ENCODE measurements at places on chromosomes 12 and 14.

- DNase-seq: no peak
Measured at GRCh38 chr14:24207104-24207551, 1.6 kb downstream of the TSSK4 start.

DNA sequence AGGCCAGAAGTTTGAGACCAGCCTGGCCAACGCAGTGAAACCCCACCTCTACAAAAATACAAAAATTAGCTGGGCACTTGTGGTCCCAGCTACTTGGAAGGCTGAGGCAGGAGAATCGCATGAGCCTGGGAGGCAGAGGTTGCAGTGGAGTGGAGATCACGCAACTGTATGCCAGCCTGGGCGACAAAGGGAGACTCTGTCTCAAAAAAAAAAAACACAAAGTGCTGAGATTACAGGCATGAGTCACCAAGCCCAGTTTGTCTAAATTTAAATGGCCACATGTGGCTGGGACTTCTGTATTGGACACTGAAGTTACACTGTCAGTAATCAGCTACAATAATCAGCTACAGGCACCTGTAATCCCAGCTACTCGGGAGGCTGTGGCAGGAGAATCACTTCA is 100.9 kb upstream of the AEBP2 start:
- no peak for DNase-seq

DNA sequence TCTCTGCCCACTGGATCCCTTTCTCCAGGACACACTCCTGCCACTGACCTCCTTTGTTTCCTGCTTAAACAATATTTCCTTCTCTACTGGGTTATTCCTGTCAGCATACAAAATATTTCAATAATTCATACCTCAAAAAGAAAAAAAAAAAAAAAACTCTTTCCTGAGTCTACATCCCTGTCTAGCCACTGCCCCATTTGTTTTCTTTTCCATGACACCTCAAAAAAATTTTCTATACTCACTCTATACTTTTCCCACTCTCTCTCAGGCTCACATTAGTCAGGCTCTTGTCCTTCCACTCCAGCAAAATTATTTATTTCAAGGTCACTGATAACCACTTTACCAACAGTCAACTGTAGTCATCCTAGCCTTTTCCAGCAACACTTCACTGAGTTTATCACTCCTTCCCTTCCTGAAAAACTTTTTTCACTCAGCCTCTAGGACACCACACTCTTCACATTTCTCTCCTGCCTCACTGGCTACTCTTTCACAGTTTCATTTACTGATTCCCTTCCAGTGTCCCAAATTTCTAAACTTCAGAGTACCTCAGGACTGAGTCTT is 29.4 kb upstream of the GXYLT1 start:
- DNase-seq: no peak

DNA sequence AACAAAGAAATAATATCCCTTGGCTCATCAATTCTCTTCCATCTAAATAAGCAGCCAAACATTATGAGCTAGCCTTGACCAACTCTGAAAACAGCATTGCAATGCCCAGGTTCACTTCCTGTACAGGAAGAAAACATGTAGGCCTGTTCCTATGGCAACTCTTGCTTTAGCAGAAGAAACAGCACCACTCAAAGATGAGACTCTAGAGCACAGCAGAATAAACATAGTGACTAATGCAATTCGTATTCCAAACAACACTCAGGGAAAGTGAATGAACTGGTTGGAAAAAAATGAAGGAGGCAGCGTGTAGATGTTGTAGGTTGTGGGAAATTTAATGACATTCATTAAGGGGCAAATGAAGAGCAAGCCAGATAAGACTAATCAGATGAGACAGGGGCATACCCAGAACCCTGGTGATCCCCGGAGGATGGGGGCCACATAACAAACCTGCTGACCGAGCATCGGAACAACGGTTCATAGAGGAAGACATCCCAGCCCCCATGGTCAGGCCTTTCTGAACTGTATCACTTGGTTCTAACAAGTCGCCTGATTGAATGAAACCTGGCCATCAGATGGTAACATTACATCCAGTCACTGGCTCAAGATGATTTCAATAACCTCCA is 9.0 kb downstream of the ARHGDIB start:
- DNase-seq: peak; percentile 43

DNA sequence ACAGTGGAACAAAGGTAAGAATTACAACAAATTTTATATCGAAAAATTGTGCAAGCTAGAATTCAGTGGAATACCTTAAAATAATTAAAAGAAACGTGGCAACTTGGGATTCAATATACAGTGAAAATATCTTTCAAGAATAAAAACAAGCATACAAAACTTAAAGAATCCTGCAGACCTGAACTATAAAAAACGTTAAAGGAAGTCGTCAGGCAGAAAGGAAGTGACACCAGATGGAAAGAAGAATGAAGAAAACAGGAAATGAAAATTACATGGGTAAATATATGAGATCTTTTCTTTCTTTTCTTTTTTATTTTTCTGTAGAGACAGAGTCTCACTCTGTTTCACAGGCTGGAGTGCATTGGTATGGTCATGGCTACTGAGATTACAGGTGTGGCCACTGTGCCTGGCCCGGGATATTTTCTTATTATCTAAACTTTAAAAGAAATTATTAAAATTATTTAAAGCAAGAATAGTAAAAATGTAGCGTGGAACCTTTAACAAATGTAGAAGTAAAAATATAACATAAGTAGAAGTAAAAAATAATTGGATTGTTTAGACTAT is 4.7 kb downstream of the MGP start:
- no peak for DNase-seq

DNA sequence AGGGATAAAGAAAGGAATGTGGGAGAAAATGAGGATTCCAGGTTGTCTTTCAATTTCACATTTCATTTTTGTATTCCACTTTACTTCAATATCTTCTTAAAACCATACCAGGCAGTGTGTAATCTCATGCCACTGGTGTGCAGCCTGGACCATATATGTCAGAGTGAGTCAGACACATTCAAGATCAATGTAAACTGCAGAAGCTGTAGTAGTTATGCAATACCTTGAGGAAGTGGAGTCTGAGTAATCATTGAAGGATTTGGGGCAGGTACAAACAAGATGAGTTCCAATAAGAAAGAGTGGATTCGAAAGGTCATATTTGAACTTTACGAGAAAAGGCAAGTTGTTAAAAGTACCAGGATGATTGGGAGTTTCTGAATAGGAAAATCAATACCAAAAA is 14.1 kb downstream of the PLCZ1 start:
- DNase-seq: no peak

DNA sequence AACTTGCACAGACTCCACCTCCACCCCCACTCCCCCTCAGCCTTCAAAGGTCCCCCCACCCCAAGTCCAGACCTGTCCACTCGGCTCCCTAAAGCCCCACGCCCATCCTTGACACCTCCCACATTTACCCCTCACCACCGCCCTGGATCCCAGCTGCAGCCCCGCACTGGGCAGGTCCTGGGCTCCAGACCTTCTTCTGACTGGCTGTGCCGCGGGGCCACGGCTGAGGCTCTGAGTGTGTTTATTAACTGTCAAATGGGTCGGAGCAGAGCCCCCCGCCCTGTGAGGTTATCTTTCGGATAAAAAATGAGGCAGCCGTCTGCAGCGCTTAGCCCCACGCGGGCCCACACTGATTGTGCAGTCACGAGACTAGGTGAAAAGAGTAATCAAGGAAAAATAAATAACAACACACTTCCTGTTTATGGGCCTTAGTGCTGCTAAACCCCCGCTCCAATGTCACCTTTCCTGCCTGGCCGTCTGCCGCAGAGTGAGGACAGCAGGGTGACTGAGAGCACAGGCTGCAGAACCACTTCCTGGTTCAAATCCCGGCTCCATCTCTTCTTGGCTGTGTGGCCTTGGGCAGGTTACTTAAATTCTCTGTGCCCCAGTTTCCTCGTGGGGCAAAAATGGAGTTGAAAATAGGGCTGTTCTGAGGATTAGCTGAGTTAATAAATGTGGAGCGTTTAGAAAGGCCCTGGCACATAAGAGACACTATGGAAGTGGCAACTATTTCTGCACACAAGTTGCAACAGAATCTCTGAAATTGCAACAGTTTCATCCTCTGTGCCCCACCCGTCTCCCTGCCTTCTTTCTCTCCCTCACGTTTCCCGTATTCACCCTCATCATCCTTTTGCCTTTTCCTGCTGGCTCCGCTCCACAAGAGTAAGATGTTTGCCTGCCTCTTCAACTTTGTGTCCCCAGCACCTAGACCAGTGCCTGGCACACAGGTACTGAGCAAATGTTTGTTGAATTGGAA is 9.4 kb downstream of the SETD1B start:
- no peak for DNase-seq

DNA sequence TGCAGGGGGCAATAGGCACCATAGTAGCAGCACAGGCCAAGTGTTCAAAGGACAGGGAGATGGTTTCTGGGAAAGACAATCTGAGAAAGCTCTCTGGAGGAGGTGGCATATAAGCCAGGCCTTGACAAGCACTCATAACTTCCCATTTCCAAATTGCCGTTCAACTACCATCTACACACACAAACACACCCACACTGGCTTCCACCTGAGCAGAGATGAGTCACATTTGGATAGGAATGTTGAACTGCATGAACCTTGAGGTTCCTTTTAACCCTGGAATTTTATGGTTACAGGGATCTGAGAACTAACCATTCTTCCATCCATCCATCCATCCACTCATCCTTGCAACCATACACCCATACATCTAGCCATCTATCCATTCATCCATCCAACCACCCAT is 86.6 kb downstream of the KSR2 start:
- DNase-seq: no peak

DNA sequence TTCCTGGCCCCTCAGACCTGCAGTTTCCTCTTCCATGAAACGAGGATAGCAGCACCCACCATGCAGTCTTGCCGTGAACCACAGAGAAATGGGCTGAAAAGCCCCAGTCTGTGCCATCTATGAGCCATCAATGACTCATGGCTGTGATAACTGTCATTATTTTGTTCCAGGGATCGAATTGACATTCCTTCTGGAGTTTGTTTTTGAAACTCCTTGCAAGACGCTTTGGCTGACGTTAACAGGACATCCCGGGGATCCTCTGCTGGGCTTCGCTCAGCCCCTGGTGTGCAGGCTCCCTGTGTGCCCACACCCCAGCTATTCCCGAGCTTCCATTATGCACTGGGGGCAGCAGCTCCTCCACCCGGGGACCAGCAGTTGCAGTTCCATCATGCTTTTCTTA is 33.8 kb downstream of the MMAB start:
- DNase-seq: no peak

- DNase-seq: no peak
Measured at GRCh38 chr14:56581041-56581727, 1.6 kb downstream of the TMEM260 start.

- DNase-seq: no peak
Measured at GRCh38 chr12:39426636-39427240, 16.2 kb downstream of the KIF21A start.

- DNase-seq: no peak
Measured at GRCh38 chr12:46941981-46942380, 116.2 kb upstream of the SLC38A4 start.

DNA sequence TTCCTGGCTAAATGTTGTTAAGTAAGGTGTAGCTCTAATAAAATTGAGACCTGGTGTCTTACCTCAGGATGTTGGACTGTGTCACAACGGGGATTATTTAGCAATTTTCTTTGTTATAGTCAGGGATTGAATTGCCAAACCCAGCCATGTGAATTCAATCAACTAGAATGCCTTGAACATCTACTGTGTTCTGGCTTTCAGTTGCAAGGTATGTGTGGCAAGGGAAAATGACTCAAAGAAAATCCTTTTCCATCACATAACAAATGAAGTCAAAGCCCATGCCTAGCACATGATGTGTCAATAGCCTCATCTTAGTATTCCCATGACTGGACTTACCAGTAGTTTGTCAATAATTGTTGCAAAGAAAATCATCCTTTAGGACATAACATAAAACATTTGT is 519.8 kb upstream of the FLRT2 start:
- no peak for DNase-seq

- no peak for DNase-seq
Measured at GRCh38 chr12:47875746-47876439, 28.9 kb downstream of the VDR start.

- DNase-seq: no peak
Measured at GRCh38 chr14:92400579-92401444, 77.8 kb downstream of the SLC24A4 start.

- no peak for DNase-seq
Measured at GRCh38 chr12:90275088-90275487, 566.5 kb upstream of the ATP2B1 start.

GRCh38 chr12:57868851-57869268 is 22.3 kb upstream of the CTDSP2 start:
- no peak for DNase-seq

- no peak for DNase-seq
Measured at GRCh38 chr14:89959853-89960445, 4.2 kb downstream of the TDP1 start.

DNA sequence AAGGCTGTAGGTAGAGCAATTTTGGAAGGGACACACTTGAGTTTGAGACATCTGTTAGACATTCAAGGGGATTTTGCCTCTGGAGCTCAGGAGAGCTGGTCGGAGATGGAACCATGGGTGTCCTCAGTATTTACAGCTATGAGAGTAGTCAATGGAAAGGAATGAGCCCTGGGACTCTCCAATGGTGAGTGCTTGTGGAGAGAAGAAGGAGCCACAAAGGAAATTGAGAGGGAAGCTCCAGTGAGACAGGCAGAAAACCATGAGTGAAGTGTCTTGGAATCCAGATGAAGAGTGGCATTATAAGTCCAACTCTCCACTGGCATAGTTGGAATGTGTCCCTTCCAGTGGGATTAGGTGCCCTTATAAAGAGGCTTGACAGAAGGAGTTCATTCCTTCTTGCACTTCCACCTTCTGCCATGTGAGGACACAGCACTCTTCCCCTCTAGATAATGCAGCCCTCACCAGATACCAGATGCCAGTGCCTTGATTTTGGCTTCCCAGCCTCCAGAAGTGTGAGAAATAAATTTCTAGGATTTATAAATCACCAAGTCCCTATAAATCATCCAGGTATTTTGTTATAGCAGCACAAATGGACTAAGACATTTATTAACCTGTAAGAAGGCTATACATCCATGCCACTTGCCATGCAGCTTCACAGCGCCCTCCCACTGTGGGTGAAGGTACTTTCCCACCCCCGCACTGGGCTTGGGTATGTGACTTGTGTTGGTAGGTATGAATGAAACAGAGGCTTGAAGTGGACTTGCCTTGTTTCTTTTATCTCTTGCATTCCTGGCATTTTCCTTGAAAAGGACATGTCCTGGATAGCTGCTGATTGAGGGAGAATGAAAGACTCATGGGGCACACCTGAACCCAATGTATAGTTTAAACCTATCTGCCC is 27.3 kb downstream of the LLPH start:
- no peak for DNase-seq

DNA sequence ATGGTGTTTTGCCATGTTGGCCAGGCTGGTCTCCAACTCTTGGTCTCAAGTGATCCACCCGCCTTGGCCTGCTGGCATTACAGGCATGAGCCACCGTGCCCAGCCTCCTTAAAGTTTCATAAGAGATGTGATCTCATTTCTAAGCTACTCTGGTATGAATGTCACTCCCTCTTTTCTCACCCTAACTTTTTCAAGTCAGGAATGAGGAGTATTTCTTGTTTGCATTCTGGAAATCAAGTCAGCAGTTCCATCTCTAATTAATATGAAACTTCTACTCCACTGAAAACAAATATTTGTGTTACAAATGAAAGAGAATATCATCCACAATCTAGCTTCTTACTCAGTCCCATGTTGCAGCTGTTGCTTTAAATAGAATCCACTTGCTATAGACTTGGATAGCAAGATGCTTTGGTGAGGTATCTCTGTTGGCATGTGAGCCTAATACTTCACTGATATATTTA is 61.3 kb downstream of the ARF6 start:
- DNase-seq: no peak

GRCh38 chr14:99131632-99132271 is 140.2 kb downstream of the BCL11B start:
- DNase-seq: no peak

- no peak for DNase-seq
Measured at GRCh38 chr12:121582583-121583333, 1.9 kb upstream of the KDM2B start.

GRCh38 chr14:69708049-69708448 is 58.9 kb upstream of the SRSF5 start:
- DNase-seq: no peak
